ENCODE measurements at places on chromosomes 11 and 22.

DNA sequence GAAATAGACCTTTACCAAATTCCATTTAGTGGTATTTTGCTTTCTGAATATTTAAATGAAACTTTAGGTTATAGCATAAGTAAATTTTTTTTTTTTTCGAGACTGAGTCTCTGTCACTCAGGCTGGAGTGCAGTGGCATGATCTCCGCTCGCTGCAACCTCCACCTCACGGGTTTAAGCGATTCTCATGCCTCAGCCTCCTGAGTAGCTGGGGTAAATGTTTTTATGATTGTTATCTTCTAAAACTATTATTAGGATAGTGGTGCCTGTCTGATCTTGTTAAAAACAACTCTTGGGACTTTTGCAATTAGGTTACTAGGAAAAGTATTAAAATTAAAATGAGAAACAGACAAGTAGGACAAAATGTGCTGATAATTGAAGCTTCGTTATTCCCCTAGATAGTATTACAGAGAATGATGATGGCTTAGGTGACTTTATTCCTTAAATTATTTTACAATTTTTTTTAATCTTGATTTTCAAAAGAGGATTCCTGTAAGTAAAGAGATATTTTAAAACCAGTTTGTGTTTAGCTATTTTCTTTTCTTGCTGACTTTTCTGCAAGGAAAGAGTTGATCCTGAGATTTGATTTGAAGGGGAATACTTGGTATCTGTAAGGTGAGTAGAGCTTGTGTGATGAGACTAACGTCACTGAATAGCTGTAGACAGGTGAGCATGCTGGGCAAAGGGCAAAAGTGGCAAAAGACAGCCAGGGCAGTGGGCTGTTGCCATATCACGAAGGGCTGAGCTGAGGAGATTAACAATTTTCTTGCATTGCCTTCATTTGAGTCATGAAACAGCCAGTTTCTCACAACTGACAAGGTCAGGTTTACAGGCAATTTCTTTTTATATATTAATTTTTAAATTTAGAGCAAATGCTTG lies 20.8 kb downstream of the CRKL start:
- no peak for DNase-seq

DNA sequence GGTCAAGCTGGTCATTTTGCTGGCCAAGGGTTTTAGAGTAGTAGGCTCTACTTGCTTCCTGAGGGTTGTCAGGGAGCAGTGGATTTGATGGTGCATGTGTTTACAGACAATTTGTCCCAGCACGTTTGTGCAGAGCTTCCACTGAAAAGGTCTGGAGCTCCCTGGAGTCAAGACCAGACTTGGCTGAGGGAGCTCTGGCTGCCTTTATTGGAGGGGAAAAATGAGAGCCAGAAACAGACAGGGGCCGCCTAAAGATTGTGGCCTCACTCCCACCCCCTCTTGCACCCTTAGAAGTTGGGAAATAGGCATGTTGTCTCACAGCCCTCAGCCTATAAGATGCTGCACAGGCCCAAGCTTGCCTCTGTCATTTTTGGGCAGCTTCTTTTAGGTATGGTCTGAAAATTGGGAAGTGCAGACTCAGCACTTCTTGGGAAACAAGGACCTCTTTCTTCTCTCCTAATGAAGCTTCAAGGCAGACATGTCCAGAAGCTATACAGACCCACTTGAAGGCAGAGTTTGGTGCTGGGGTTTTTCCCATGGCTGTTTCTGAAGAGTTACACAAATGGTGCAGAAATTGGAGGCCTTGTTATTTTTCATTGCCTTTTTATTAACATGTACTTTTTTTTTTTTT lies 55.1 kb downstream of the AMOTL1 start:
- DNase-seq, result no peak

- no peak for DNase-seq
Measured at GRCh38 chr22:30507670-30508069, 2.2 kb upstream of the SEC14L4 start.

DNA sequence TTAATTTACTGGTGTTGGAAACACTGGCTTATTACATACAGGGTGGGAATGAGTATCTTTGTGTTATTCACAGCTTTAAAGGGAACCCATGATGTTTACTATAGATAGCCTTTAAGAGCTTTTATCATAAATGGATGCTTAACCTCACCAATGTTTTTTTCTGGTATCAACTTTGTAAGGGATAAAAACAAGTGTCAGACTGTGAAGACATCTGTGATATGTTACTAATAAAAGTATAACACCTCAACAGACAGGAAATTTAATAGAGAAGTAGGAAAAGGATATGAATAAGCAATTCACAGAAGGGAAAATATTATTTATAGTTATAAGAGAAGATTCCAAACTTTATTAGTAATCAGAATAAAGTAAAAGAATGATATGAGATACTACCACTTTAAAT lies 46.3 kb downstream of the ACAT1 start:
- no peak for DNase-seq

DNA sequence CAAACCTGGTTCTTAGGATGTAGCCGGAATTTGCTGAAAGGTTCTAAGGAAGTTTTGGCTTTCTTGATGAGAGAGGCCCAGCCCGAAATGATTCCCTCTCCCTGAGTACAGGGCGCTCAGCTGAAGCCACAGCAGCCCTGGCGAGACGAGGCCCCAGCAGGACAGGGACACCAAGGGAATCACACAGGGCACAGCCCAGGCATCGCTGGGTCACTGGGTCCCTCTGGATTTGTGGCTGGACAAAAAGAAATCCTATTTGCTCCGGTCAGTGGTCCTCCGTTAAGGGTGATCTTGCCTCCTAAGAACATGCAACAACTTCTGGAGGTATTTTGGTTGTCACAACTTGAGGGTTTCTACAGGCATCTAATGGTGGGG lies 6.4 kb downstream of the FGF19 start:
- no peak for DNase-seq

- DNase-seq, result no peak
Measured at GRCh38 chr11:100205926-100206325, 481.2 kb upstream of the ARHGAP42 start.

Data from hepatic stellate cell (primary cell).